ENCODE measurements at places on chromosomes 5 and 9.

GRCh38 chr5:10757043-10757442 lies 4.0 kb downstream of the DAP start:
- DNase-seq: peak; percentile 56

DNA sequence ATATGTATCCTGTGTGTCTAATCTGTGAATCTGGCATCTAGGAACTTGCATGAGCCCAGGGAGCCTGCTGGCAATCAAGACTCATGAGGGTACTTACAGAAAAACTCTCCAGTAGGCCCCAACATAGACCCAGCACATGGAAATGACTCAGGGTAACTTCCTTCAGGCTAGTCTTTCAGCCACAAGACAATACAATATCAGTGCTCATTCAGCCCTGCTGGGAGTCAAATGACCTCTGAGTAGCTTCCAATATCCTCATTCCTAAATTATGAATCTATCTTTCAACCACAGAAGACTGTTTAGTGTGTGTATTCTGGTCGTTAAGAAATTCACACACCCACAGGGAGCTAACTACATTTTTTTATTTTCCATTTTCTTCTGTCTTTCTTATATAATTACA lies 1273.0 kb downstream of the EFNA5 start:
- no peak for DNase-seq

DNA sequence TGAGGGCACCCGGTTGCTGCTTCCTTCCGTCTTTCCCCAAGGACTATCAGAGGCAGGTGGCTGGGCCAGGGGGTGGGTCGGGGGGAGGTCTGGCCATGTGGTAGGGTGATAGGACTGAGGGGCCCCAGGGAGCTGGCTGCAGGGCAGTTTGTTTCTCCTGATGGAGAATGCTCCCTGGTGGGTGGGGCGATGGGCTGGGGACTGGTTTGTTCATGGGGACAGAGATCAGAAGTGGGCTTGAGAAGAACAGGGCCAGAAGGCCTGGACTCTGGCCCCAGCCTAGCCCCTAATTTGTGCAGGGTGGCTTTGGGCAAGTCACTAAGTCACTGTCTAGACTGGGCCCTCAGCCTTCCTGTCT lies 117.4 kb downstream of the RGS3 start:
- DNase-seq: no peak

- no peak for DNase-seq
Measured at GRCh38 chr5:43429016-43429415, 16.8 kb upstream of the CCL28 start.

DNA sequence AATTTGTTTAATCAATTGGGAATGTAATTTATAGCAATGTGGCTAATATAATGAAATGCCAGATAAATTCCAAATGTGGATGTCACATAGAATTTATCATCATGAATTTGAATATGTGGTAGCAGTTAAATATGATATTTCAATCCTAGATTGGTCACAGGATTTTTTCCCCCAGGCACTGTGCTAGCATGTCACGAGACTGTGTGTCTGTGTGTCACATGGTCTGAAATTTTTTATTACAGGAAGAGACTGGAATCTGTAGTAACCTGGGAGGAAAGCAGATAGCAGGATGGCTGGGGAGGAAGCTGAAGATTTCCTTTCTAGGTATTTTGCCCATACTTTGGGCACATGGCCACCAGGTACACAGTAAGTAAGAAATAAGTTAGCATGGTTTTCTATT lies 35.4 kb upstream of the MSH3 start:
- no peak for DNase-seq

- no peak for DNase-seq
Measured at GRCh38 chr5:91091471-91092234, 291.5 kb downstream of the ARRDC3 start.

DNA sequence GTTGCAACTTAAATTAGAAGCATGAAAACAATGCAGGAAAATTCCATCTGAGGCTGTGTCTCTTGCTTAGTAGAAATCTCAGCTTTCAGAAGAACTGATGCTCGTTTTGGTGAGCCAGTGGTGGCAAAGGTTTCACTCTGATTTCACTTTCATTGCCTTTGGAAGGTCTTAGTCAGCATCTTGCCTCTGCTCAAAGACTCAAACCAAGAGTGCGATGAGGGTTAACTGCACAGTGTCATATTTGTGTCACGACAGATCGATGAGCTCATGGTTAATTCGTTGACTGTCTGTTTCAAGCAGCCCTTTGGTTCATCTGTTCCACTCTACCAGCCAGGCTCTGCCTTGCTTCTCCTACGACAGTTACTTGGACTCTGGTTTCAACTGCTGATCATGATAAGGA lies 331.3 kb upstream of the KIF2A start:
- no peak for DNase-seq

GRCh38 chr5:19802686-19803085 lies 185.3 kb downstream of the CDH18 start:
- DNase-seq: peak; percentile 80

DNA sequence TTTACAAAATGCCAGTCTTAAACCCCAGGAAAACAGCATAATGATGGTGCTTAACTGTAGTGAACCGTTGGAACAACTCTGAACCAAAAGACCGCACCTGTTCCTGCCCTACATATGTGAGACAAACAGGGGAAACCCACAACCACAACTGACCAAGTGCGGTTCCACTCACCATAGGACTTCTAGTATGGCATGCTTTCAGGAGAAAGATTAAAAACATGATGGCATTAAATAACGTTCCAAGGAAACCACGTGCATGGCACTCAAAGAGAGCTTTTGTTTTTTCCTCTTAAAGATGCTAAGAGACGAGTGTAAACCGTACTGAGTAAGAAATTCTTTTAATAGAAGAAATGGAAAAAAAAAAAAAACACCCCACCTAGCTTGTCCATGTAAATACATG lies 119.8 kb downstream of the SSBP2 start:
- DNase-seq: no peak

DNA sequence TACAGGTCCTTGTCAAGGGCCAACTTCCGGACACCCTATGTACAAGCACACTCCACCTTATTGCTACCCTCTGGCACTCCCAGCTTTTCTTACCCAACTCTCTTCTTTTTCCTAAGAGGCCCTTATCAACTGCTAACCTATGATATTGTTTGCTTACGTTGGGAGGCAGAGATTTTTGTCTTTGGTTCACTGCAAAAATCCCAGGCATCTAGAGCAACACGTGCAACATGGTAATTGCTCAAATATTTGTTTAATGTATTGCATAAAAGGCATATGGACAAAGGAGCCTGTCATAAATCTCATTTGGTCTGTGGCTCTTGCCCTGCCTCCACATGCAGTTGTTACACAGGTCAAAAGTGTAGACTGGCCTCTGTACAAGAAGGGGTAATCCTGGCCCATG lies 35.8 kb upstream of the ATP10B start:
- DNase-seq: no peak

DNA sequence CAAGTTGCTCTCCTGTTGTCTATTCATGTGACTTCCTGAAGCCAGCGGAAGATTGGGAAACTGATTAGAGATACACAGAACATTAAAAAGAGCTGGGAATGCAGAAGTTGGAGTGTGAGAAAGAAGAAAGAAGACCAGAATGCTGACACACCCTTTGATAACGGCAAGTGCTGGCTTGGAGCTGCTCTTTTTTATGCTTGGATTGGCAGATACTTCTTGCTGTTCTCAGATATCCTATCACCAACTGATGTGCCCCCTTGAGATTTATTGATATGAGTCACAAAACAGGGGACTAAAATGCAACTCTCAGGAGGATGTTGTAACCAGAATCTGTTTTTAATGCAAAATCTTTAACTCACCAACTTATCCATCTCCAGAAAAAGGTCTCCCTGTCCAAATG lies 56.0 kb upstream of the ASTN2 start:
- no peak for DNase-seq

DNA sequence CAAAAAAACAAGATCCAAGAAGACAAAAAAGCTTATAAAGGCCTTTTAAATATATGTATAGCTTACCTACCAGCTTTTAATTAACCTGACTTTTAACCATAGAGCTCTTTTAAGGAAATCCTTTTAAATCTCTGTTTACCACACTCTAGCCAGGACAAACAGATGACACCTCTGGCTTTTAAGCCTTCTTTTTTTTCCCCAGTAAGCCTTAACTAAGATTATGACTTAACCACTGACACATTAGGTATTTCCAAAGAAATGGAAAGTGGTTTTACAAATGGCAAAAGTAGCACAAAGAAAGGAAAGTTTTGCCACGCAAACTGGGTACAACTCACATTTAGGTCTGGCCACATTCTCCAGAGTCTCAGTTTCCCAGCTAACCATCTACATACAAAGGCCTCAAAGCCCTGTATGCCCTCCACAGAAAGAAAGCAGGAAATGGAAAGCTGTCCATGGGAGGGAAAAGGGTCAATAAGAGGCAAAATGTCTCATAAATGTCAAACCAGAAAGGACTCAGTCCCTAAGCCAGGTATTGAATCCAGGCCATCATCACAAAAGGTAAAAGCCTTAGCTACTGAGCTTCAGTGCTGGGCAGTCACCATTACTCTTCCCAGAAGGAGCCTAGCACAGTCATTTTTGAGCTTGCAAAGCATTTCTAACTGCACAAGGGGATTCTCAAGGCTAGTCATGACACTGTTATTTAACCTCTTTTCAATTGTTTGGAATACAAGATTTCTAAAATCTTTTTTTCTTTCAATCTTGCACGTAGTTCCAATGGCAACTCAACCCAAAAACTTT lies 19.7 kb downstream of the TMEM161B start:
- no peak for DNase-seq

DNA sequence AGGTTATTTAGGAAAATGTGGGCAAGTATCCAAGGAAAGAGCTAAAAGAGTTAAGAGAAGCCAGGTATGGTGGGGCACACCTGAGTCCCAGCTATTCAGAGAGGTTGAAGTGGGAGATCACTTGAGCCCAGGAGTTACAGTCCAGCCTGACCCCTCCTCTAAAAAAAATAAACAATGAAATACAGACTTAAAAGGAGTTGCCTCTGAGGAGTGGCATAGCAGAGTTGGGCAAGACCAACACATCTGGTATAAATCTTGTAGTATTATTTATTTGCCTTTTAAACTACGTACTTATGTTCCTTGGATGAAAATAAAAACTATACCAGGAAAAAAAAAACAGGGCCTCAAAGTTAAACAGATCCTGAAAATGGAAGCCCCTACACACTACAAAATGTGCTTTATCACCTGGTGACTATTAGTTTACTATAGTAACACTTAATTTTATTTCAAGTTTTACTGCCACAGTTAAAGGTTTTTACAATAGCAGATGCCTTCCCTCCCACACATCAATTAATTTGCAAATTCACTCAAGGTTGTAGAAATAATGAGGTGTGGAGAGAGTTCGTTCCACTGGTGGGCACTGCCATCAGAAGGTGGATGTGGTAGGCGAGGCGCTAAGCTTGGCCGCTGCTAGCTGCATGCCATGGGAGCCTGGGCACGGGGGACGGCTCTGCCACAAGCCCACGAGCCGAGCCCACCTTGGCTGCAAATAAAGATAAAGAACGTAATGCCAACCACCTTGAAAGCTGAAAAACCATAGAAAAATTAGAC lies 48.0 kb downstream of the MED27 start:
- no peak for DNase-seq

GRCh38 chr9:127422133-127422782 lies 1.9 kb upstream of the ZNF79 start:
- no peak for DNase-seq

- DNase-seq: no peak
Measured at GRCh38 chr9:131856105-131856504, 116.2 kb upstream of the RAPGEF1 start.

- DNase-seq: peak; percentile 79
Measured at GRCh38 chr9:33287087-33287490, 3.2 kb upstream of the NFX1 start.

DNA sequence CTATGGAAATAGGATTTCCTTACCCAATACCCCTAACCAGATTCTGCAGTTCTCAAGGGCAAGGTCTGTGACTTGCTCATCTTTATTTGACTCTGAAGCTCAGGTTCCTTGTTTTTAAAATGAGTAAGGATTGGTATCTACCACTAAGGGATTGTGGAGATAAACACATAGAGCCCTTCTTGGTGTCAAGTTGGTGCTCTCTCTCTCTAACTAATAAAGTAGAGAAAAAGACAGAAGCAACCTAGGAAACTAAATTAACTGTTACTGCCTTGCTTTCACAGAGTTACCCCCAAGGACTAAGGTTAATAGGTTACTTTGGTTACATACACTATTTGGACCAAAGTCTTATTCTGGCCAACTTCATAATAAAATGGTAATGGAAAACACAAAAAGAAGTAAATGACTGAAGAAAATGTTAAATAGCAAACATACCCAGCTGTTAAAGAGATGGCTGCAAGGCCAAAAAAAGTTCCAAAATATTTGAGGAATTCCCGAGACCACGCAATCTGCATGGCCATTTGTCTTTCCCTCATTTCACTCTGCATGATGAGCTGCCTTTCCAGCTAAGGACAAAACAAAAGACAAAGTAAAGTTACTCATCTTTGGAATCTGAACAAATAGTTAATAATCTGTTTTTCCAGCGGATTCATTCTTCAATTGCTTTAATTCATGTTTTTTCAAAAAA lies 21.8 kb upstream of the RLN1 start:
- DNase-seq: peak; percentile 76

GRCh38 chr5:79547429-79547822 lies 33.5 kb upstream of the HOMER1 start:
- no peak for DNase-seq

GRCh38 chr9:92790542-92791527 lies 26.2 kb upstream of the BICD2 start:
- DNase-seq: no peak

DNA sequence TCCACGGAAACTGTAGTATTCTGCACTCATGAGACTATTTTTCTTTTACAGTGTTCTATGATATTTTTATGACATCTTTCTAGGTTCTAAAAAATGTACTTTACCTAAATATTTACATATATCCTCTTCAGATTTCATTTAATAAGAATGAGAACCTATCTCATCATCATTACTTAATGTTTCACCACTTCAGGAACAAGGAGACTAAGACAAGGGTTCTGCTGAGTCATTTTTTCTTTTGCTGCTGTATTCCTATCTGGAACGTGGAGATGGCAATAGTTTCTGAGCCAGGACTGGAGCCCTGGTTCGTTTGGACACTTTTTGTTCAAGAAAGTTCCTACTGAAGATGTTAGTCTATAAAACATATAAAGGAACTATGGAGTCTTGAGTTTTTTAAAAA lies 258.2 kb upstream of the MAP3K1 start:
- DNase-seq: no peak

- DNase-seq: no peak
Measured at GRCh38 chr5:67578011-67578410, 381.4 kb upstream of the CD180 start.

DNA sequence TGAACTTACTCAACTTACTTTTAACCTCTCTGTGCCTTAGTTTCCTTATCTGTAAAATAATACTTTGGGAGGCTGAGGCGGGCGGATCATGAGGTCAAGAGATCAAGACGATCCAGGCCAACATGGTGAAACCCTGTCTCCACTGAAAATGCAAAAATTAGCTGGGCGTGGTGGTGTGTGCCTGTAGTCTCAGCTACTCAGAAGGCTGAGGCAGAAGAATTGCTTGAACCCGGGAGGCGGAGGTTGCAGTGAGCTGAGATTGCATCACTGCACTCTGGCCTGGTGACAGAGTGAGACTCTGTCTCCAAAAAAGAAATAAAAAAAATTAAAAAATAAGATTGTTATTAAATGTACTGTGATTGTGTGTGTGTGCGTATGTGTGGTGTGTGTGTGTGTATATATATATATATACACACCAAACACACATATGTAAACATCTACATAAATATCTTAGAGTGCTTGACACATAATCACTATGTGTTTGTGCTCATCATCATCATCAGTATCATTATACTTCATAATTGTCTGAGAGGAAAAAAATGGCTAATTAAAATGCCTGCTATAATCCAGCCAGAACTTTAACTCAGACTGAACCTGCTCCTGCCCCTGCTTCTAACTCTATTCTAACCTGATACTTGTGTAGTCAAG lies 312.8 kb downstream of the FER start:
- no peak for DNase-seq

- no peak for DNase-seq
Measured at GRCh38 chr9:104025104-104025503, 69.0 kb upstream of the SMC2 start.
